Mesendoderm (in vitro differentiated cells): ENCODE measurements at places on chromosomes 1 and 21.

- DNase-seq, result peak; percentile 57
Measured at GRCh38 chr21:46322351-46323226, 1.1 kb downstream of the C21orf58 start.

DNA sequence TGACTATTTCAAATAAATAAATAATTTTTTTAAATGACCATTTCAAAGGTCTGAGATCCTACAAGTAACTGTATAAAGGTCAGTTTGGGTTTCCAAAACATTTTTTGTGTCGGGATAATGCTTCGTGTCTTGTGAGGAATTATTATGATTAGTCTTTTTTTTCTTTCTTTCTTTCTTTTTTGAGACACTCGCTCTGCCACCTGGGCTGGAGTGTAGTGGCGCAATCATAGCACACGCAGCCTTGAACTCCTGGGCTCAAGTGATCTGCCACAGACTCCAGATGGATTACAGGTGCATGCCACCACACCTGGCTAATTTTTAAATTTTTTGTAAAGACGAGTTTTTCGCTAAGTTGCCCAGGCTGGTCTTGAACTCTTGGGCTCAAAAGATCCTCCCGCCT lies 1.9 kb upstream of the SDE2 start:
- no peak for DNase-seq

- DNase-seq, result no peak
Measured at GRCh38 chr1:166895766-166896165, 19.7 kb upstream of the TADA1 start.

- DNase-seq, result no peak
Measured at GRCh38 chr1:37923551-37923889, 23.3 kb downstream of the INPP5B start.

- no peak for DNase-seq
Measured at GRCh38 chr1:220239213-220239612, 33.0 kb downstream of the RAB3GAP2 start.

DNA sequence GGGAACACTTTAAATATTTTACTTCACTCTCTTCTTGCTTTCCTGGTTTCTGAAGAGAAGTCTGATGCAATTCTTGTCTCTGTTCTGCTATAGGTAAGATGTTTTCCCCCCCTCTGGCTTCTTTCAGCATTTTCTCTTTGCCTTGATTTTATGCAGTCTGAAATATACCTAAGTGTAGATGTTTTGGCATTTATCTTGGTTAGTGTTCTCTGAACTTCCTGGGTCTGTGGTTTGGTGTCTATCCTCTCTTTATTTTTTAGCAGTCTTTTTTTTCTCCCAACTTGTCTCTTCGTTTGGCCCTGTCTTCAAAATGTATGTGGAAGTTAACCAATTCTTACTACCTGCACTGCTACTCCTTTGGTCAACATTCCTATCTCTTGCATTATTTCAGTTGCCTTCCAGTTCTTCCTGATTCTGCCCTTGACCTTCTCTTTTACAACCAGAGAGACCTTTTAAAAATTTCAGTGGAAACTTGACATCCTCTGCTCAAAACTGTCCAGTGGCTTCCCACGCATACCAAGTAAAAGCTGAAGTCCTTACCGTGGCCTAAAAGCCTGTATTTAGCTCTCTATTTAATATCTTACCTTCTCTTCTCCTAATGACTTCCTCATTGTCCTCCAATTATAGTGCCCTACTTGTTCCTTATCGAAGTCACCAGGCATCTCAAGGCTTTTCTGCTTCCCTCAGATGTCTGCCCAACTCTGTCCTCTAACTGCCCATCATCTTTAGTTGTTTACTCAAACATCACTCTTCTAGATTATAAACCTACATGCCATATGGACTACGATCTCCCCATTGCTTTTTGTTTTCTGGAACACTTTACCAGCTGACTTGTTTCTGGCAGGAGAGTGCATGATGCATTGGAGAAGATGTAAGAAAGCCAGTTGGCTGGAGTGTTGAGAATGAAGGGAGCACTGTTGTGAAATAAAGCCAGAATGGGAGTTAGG lies 40.9 kb downstream of the RAP1A start:
- DNase-seq, result peak; percentile 27

DNA sequence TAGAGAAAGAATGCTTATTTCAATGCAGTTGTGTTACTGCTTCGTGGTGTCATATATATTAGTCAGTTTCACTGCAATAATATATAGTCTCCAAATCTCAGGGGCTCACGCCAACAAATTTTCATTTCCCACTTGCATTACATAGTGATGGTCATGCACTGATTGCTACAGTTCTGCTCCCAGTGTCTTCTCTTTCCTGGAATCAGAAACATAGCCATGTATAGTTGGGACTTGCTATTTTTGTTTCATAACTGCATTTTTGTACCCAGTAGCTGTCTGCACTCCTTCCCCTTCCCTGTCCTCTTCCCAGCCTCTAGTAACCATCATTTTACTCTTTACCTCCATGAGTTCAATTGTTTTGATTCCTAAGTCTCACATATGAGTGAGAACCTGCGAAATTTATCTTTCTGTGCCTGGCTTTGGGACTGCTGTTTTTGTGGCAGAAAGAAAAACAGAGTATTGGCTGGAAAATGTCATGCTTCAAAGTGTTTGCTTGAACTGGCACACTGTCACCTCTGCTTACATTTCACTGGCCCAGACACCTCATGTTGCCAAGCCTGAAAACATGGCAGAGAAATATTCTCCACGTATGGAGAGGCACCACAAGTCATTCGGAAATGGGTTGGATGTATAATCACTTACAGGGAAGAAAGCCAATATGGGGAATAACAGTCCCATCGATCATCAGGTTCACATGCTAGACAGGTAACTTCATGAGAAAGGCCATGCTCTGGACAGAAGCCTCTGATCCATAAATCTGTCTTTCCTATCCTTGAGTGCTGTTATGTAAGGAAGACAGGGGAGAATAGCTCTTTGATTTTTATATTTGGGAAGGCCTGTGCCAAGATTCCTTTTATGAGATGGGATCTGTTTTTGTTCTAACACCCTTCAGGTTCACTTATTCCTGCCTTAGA lies 60.4 kb upstream of the BACH1 start:
- DNase-seq, result no peak

GRCh38 chr1:24490101-24490781 lies 12.4 kb upstream of the RCAN3 start:
- DNase-seq, result no peak

DNA sequence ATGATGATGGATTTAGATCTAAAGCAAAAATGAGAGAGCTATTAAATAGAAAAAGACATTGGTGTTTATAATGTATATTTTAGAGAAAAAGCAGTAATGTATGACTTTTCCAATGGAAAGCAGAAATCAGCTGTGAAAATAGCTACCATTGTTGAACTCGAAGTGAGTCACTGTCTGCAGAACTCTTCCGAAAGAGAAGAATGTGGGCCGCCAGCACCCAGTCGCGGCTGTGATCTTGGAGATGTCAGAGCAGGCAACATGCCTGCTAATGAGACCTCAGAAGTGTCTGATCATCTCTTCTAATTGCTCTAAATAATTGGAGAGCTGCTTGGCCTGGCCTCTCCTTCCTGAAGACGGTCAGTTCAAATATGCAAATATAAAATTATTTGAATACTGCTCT lies 333.6 kb upstream of the RUNX1 start:
- DNase-seq, result peak; percentile 32

GRCh38 chr21:45863267-45863666 lies 118.3 kb upstream of the COL6A1 start:
- DNase-seq, result no peak

DNA sequence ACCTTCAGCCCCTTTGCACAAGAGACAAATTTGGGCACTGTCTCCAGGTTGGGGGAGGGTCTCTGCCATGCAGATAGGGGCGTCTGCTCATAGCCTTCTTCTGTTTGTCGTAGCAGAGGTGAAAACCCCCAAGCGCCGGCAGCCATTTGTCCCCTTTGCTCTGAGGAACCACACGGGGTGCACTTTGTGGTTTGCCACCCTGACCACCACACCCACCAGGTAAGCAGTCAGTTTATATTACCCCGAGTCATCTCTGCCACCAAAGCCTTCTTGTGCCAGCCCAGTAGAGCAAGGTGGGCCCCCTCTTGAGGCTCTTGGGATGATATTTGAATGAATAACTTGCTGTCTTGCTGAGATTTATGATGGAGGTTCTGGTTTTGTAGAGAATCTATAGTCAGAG lies 111.8 kb downstream of the VPS13D start:
- DNase-seq, result no peak

GRCh38 chr1:37354876-37355650 lies 119.3 kb upstream of the ZC3H12A start:
- DNase-seq, result no peak

DNA sequence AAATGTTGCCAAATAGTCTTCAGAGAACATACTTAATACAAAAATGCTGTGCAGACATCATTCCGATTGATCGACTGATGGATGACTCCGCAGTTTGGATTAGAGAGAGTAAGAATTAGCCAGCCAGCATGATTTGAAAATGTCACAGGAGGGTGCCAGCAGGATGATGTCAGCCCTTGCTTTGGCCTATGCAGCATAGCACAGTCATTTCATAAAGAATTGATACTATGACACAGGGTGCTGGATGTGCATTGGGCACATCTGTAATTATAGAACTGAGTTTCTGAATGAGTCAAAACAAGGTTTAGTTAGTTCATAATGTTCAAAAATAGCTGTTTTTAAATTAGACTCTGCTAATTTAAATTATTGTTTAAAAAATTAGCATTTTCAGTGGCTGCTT lies 21.6 kb upstream of the TRAF5 start:
- peak; percentile 66 for DNase-seq

DNA sequence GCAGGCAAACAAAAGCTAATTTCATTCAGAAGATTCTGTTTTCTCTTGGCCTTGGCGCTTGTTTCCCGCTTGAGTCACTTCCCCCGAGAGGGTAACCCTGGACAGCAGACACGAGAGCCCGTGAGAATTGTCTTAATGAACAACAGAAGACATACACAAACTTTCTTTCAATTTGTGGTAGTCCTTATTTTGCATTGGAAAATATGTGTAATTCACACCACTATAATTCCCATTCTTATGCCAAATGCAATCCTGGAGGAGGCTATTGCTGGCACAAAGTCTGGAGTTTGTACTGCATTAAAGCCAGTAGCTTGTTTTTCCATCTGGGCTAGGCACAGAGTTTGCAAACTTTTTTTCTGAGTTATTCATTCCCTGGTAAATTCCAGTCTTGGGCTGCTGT lies 109.8 kb upstream of the IVNS1ABP start:
- DNase-seq, result no peak

- no peak for DNase-seq
Measured at GRCh38 chr1:52444463-52444862, 40.1 kb downstream of the PRPF38A start.

GRCh38 chr1:221035662-221036153 lies 156.5 kb downstream of the HLX start:
- DNase-seq, result peak; percentile 75

- DNase-seq, result no peak
Measured at GRCh38 chr1:107993920-107994319, 28.9 kb upstream of the VAV3 start.

GRCh38 chr1:48054232-48054631 lies 57.0 kb upstream of the TRABD2B start:
- no peak for DNase-seq

- peak; percentile 74 for DNase-seq
Measured at GRCh38 chr1:29736582-29737188, 500.4 kb downstream of the PTPRU start.

GRCh38 chr1:214899908-214900460 lies 182.6 kb upstream of the KCNK2 start:
- peak; percentile 54 for DNase-seq

GRCh38 chr1:21188235-21188634 lies 11.5 kb upstream of the EIF4G3 start:
- no peak for DNase-seq

- DNase-seq, result peak; percentile 82
Measured at GRCh38 chr1:108816049-108816893, 40.6 kb downstream of the AKNAD1 start.

DNA sequence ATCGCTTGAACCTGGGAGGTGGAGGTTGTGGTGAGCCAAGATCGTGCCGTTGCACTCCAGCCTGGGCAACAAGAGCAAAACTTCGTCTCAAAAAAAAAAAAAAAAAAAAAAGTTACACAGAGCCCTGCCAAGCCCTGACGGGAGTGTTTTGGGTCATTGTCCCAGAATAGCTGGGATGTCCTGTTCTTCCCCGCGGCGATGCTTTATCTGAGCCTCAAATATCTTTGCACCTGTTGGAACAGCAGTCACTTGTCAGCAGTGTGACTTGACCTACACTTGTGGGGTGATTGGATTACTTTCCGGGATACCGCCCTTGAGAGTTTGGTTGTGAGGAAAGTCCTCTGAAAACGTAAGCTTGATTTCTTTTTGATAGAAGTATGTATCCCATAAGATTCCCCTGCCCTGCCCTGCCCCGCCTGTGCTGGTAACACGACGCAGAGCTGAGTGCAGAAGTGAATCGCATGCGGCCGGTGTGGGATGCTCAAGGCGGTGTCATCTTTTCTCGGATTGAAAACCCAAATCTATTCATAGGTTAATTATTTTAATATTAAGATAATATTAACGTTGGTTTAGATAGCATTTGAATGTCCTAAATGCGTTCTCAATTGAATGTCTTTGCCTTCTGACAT lies 50.9 kb downstream of the PCNT start:
- DNase-seq, result no peak

DNA sequence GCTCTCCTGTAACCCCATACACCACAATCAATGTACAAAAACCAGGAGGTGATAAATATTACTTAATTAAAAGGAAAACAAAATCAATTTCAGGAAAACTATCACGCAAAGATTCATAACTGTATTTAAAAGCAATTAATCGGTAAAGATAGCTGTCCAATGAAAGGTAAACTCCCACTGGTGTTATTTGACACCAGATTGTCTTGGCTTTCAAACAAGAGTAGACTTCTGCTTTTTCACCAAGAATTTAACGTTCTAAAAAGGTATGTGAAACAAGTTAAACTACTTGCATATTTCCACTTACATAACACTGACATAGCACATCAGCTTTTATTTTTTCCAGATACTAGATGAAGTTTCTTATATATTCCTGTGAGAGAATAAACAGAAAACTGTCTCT lies 3.5 kb downstream of the PLPP3 start:
- no peak for DNase-seq
